ENCODE measurements at places on chromosomes 3 and 15.

DNA sequence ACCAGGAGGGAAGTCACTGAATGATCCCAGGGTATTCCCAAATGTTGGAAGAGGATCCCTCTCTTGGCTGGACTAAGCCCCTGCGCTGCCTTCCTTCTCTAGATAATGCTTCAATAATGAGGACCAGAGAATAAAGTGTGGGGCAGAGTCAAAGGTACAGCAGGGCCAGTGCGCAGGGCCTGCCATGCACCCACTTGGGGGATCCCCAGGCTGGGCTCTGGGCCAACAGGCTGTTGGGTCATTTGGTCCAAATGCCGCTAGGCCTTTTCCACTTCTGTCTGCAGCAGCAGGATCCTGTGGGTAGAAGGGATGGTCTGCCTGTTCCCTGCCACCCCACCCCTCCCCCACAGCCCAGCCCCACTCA is 5.7 kb upstream of the CLK3 start:
- DNase-seq = no peak

DNA sequence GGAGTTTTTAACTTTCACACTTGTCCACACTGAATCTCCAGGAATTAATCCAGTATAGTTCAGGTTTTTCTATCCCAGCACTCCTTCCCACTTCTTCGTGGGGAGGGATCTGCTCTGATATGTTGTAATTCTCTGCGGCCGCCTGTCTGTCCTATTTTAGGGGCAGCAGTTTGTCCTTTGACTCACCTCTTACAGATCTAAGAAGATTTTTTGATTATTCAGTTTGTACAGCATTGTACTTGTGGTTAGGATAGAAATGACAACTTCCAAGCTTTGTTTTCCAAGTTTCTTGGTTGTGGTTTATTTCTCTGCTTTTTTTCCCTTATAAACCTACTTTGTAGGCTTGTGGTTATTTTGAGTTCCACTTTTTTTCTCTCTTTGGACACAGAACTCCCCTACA is 601.7 kb downstream of the SI start:
- DNase-seq = no peak

DNA sequence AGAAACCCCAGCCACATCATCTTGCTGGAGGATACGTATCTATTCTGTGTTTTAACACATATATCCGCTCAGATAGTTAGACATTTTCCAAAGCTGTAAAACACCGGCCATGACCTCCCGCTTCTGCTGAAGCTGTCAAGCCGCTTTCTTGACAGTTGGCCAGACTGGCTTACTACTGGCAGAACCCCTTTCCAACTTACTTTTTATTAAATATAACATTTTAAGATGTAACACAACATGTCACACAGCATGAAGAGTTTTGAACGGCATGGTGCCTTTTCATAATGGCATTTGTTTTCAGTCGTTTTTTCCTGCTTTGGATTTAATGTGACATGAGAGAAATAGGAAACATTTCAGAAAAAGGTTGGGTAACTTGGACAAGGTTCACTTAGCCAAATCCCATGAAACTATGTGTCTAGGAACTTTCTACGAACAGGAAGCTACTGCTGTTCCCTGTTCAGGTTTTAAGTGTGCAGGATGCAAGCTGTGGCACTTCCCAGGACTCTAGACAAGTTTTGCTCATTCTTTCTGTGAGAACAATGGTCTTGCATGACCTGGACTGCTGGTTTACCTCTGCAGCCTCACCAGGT is 281.4 kb downstream of the THSD4 start:
- no peak for DNase-seq

- DNase-seq = no peak
Measured at GRCh38 chr15:62472616-62473299, 307.7 kb upstream of the C2CD4B start.

DNA sequence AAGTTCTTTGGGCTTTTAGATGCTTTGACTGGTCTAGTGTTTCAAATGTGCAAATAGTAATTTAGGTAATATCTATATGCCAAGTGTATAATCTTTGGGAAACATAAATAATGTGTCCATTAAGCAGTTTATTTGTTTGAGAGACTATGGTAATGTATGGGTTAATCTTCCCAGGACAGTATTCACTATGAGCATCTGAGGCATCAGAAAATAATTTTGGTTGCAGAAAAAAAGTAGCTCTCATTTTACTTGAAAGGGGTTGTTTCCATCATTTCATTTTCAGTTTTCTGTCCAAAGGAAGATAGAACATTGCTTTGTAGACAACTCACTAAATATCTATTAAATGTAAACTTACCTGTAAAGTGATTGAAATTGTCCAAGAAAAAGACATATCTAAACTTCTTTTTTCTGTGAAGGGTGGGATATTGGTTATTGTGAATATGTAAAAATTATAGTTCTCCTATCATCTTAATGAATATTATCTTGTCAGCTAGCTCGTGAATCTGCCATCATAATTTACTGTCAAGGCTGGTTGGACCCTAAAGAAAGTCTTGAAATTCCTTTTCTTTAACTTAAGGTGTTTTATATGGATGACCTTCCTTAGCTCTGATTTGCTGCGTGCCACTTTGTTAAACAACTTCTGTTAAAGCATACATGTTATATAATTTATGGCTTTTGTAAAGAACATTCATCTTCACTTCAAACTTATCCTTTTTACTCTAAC is 108.8 kb downstream of the EPHA3 start:
- no peak for DNase-seq

- DNase-seq = no peak
Measured at GRCh38 chr3:57006179-57006657, 54.2 kb upstream of the SPATA12 start.

GRCh38 chr3:12797892-12798558 is 1.5 kb downstream of the CAND2 start:
- DNase-seq = no peak
